HS-5 (cell line): ENCODE measurements at places on chromosomes 2 and 18.

- no peak for DNase-seq
Observed at GRCh38 chr2:172927641-172928357, 147.8 kb upstream of the MAP3K20 start.

DNA sequence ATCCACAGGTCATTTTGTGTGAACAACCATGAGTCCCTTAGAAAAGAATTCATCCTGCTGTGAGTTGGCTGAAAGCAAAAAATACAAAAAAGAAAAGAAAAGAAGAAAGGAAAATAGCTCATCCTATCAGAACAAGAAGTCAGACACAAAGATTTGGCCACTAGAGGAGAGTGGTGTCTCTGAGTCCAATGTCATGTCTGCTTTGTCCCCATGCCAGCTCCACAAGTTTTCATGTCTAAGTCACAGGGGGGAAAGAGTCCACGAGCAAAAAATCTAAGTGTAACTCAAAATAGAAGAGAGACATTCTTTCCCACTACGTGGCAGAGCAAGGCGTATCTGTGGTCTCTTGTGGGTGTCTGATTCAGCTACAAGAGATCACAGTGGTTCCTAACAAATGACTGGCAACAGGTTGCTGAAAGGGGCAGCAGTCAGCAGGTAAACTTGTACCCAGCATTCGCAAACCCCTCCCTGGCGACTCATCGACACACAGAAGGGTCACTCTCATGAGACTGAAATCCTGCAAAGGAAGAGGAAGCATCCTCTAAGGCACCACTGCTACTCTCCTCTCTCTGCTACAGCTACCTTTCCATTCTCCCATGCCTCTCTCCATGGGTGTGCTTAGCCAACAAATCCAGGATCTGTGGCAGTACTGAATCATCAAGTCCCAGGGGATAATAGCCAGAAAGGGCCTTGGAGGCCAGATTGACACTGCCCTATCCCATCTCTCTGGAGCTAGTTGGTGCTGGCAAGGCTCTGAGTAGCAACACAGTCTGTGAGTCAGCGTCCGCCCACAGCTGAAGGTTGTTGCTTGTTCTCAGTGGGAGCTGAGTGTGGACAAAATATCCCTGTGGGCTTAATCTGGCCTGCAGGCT, 123.0 kb upstream of the SLC39A10 start:
- peak; percentile 71 for DNase-seq

DNA sequence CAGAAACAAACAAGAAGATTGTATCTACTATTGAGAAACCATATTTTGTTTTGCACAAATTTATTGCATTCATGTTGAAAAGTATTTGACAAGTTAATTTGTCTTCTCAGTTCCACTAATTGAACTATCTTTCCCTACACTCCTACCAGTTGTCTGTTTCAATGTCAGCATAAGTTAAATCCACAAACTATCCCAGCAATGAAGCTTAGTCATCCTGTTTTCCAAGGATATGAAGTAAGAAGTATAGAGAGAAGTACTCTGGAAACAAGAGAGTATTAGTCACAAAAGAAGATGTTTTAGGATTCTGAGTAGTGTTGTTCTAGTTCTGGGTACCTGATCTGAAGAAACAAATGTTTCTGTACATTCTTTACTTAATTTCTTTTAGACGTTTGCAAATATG, 261.6 kb upstream of the ZNF804A start:
- DNase-seq: peak; percentile 58

- DNase-seq: no peak
Observed at GRCh38 chr2:237141571-237142051, 55.9 kb downstream of the COPS8 start.

- DNase-seq: no peak
Observed at GRCh38 chr2:224416656-224417360, 14.9 kb upstream of the FAM124B start.

DNA sequence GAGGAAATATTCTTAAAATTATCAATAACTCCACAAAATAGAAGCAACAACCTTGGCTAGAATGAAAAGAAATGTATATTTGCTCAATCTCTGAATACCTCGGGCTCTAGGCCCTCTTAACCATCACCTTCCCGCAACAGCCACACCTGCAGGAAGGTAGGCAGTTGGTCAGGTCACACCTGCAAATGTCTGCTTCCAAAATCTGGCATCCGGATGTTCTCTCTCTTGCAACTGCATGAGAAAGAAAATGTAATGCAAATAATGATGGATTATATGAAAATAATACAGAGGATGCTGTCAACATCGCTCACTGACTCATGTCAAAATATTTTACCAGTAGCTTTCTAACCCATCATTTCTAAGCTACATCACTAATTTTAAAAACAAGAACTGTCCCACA, 148.3 kb downstream of the SATB2 start:
- DNase-seq: no peak

- no peak for DNase-seq
Observed at GRCh38 chr2:214742119-214742518, 67.4 kb downstream of the BARD1 start.

DNA sequence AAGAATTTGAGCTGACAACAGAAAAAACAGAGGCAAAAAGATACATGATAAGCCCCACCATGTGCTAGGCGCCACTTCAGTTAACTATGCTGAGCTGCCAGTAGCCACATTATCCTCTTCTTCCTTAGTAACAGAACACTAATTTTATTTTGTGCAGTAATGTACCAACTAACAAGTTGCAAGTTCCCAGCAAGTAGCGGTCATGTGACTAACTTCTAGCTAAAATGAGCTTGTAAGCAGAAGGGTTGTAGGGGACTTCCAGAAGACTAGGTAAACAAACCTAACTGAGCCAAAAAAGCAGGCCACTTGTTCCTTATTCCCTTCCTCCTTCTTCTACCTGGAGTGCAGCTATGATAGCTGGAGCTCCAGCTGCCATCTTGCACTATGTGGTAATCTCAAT, 75.5 kb downstream of the DTNB start:
- DNase-seq: no peak

- peak; percentile 89 for DNase-seq
Observed at GRCh38 chr2:109335631-109336176, 206.7 kb downstream of the SH3RF3 start.

DNA sequence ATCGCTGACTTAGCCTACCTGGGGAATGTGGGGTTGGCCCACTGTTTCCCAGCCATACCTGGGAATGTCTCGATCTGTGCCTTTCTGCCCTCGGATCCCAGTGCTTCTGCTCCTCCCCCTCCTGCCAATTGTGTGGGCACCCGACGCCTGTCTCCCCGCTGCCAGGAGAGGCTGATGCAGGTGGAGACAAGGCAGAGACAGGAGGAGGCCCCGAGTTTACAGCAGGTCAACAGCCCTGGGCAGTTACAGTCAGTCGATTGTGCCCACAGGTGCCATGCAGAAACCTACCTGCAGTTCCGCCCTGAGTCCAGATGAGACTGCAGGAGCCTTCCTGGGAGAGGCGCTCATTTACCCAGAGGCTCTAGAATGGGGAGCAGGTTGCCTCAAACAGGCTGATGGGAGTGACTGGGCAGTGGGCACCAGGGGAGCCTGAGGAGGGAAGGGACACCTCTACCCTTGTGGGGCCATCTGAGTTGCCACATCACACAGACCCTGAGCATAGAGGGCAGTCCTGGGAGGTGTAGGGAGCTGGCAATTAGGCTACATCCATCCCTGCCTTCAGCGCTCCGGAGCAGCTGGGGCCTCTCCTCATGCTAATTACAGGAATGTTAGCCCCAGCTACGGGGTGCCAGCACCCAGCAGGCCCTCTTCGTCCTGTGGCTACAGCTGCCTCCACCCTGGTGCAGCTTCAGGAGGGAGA, 300.1 kb downstream of the NDUFA10 start:
- no peak for DNase-seq

DNA sequence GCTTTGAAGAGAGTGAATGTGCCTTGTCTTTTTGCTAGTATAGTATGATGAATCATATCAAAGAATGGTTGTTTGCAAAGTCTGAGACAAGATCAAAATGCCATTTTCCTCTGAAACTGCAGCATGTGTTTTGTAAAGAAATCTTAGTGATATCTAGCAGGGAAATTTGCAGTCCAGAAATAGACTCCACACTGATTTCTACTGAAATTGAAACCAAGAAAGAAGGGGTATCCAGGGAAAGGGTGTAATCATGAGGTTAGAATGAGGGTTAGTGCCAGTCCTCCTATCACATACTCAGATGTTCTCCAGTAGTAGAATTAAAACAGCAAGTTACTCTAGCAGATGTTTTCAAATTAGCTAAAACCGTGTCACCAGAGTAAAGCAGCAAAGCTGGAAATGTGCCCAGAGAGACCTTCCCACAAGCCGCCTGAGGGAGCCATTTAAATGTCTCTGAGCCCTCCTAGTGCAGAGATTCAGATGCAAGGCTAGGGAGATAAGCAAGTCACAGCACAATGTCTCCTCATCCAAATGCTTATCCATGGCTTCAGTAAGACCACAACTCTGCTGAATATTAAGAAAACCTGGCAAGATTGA, 4.9 kb downstream of the DLGAP1 start:
- DNase-seq: no peak

DNA sequence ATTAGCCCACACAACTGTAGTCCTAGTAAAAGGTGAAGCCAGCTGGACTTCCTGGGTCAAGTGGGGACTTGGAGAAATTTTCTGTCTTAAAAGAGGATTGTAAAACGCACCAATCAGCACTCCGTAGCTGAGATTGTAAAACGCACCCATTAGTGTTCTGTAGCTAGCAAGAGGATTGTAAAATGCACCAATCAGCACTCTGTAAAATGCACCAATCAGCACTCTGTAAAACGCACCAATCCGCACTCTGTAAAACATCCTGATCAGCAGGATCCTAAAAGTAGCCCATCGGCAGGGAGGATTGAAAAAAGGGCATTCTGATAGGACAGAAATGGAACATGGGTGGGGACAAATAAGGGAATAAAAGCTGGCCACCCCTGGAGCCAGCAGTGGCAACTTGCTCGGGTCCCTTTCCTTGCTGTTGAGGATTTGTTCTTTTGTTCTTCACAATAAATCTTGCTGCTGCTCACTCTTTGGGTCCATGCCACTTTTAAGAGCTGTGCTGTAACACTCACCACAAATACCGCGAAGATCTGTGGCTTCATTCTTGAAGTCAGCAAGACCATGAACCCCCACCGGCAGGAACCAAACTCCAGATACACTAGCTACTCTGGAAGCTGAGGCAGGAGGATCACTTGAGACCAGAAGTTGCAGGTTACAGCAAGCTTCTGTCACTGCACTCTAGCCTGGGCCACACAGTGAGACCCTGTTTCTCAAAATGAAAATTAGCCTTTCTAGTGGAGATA, 102.6 kb downstream of the HS6ST1 start:
- no peak for DNase-seq

- DNase-seq: no peak
Observed at GRCh38 chr18:23927821-23928746, 86.5 kb upstream of the TTC39C start.

DNA sequence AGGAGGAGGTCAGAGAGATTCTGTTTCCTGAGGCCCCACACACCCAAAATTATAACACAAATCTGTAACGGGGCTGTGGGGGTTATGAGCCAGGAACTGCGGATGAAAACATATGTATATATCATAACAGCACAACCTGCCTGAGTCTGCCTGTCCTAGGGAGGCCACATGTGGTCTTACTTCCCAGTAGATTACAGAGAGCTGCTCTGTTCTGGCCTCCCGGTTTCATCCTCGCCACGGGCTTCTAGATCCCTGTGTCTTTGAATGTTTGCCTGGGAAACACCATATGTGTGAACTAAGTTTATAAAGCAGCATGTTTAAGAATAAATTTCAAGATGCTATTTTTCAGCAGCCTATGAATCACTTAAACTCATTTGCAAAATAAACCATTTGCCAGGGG, 124.0 kb downstream of the TMEM200C start:
- no peak for DNase-seq

GRCh38 chr2:121690095-121690494, 40.8 kb upstream of the CLASP1 start:
- DNase-seq: no peak

DNA sequence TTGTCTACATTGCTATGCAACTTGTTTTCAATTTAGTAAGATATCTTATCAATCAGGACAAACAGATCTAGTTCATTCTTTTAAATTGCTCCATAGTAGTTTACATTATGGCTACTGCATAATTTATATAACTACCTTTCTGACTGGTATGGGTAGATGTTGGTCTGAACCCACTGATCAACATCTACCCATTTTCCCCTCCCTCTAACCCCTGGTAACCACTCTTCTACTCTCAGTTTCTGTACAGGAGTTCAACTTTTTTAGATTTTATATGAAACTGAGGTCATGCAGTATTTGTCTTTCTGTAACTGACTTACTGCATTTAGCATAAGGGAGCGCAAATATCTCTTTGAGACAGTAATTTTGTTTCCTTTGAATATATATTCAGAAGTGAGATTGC, 73.2 kb downstream of the ITSN2 start:
- DNase-seq: no peak

GRCh38 chr18:55250768-55251173, 291.5 kb upstream of the CCDC68 start:
- no peak for DNase-seq

- no peak for DNase-seq
Observed at GRCh38 chr2:84851876-84852275, 29.0 kb downstream of the TRABD2A start.

DNA sequence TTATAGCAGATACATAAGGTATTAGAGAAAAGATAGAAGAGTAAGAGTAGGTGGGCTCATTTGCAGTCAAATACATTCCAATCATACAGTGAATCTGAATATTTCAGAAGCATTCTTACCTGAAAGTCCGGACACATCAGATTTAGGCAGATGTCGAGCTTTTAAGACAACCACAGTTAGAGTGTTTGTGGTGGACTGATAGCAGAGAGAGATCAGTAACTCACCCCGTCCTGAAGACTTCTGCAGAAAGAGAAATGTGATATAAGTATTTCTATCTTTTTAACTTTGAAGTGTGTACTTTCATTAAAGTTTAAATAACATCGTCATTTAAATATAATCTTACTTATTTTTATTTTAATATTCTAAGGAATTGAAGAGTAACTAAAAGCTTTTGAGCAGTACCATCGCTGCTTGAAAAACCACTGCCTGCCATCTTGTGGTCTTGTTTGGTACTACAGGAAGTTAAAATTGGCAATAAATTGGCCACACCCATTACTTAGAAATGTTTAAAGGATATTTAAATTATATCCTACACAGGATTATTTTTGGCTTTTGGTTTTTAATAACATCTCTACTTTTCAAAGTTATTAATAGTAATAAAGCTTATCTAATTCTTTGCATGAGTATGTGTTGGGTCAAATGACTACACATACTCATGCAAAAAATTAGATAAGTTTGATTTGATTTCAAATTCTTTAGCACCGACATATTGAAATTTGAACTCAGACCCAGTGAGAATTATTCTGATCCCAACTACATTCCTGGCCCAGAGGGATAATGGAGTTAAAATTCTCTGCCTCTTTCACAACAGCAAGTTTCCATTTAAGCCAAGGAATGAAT, 5.5 kb downstream of the SYT4 start:
- peak; percentile 18 for DNase-seq
